ENCODE measurements at places on chromosomes 5 and 9. TPM values are rescaled to one million over a fixed set of nuclear protein-coding genes. Genes with fewer than 3 reads are reported as not detected.
A peak's percentile ranks its signal among the peaks of the same experiment; 100 is the strongest.

The TOR1B gene
- total RNA-seq: 44.2 TPM

- no peaks in the 10 kb centered on the region for H3K4me1 ChIP-seq
- no peak overlapping the region for H3K27ac ChIP-seq
- H3K36me3 ChIP-seq: no peaks in the 10 kb centered on the region
- H3K4me3 ChIP-seq: no peak overlapping the region
- H3K27me3 ChIP-seq: peaks cover 4% of the 10 kb centered on the region
Observed at GRCh38 chr5:153209016-153209415, 281.5 kb upstream of the GRIA1 start.

DNA sequence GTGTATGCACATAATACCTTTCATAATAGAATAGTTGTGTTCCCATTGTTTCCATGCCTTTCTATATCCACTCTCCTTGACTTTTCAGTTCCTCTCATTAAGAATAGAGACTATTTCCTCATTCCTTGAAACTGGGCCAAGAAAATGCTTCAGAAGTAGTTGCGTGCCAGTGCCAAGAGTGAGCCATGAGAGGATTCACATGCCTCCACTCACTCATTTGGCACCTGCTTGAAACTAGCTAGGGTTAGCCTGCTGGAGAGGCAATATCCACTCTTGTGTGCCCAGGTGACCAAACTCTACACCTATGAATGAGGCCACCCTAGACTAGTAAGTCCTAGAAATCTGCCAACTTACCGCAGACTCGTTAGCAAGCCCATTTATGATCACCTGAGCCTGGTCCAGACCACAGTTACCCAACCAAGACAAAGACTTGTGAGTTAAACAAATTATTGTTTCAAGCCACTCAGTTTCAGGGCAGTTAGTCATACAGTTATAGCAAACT is 276.3 kb downstream of the EPB41L4A start:
- H3K4me1 ChIP-seq: peaks cover 40% of the 10 kb centered on the region
- no peaks in the 10 kb centered on the region for H3K36me3 ChIP-seq
- no peak for DNase-seq
- H3K27me3 ChIP-seq: no peaks in the 10 kb centered on the region

GRCh38 chr5:151497391-151498002 is 50.1 kb downstream of the SLC36A1 start:
- no peak overlapping the region for H3K27ac ChIP-seq
- H3K4me3 ChIP-seq: no peak overlapping the region
- peaks cover 3% of the 10 kb centered on the region for H3K36me3 ChIP-seq
- H3K4me1 ChIP-seq: peaks cover 28% of the 10 kb centered on the region
- DNase-seq: no peak
- H3K27me3 ChIP-seq: no peaks in the 10 kb centered on the region

DNA sequence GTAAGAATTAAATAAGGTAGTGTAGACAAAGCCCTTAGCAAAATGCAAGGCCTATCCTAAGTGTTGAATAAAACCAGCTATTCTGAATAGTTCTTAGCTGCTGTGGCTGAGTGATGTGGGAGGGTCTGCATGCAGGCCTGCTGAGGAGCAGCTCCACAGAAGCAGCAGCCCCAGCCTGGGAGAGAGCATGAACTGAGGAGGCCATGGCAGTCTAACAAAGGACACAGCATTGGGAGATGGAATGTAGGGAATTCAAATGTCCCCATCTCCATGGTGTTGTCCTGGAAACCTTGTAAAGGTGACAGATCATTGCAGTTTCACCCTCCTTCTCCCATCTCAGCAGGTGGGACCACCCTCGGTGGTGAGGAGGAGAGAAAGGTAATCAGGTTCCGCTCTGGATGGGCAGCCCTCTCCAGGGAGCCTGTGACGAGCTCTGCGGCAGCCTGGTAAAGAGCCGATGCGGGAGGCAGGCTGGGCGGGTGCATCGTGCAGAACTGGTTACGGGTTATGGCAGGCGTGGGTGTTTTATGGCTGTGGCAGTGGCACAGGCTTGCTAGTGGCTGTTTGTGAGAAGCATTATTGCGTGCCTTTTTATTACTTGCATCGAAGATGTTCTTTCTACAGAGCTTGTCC is 199.9 kb upstream of the GLRA1 start:
- peaks cover 26% of the 10 kb centered on the region for H3K27me3 ChIP-seq
- H3K27ac ChIP-seq: no peak overlapping the region

DNA sequence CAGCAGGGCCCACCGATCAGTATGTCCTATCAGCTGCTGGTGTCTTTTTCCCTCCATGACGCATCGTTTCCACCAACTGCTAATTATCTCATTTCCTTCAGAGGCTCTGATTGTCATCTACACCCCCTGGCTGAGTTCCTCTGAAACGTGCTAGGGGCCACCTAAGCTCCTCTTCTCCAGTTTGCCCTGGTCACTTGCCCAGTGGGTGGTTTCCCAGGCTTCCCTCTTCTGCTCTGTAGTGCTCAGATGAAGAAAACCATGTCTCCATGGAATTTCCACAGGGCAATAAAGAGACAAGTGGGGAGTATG is 65.3 kb downstream of the TSTD2 start:
- peaks cover 12% of the 10 kb centered on the region for H3K4me1 ChIP-seq
- H3K27ac ChIP-seq: no peak overlapping the region
- peaks cover 22% of the 10 kb centered on the region for H3K27me3 ChIP-seq
- no peak for DNase-seq
- H3K4me3 ChIP-seq: no peak overlapping the region

DNA sequence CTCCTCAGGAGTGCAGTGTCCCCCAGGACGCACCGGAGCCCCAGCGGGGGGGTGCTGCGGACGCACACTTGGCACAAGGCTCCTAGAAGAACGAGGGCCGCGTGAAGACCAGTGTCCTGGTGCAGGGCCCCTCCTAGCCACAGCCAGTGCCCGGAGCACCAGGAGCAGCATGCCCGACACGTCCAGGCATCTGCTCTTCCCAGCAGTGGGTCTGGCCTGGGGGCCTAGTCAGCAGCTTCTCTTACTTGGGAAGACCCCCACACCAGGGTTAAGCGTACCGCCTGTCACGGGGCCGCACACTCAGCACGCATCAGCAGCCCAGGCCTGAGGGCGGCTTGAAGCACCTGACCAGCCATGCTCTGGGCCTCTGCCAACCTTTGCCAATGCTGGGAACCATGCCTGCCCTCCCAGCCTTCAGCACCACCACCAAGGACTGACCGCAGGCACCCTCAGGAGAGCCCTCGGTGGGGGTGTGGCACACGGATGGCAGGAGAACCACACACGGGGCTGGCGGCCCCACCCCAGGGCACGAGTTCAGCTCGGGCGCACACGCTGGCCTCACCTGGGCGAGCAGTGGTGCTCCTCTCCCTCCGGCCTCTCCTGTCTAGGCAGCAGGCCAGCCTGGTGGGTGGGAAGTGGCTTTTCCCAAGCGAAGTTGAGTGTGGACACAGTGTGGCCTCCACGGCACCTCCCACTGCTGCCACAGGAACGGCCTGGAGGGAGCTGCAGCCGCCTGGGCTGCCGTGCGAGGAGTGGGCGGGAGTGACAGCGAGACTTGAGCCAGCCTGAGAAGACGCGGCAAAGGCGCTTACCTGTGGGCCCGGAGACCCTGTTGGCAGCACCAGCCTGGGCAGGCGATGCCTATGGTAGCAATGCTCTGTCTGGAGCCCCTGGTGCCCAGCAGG is 12.0 kb upstream of the AJM1 start:
- no peaks in the 10 kb centered on the region for H3K36me3 ChIP-seq
- no peaks in the 10 kb centered on the region for H3K27me3 ChIP-seq
- no peaks in the 10 kb centered on the region for H3K4me1 ChIP-seq

GRCh38 chr5:62403411-62404250 is at the start of gene DIMT1:
DIMT1 (minus strand) TSS chr5:62403905; CDS start chr5:62403772, 133 bp downstream.
- peak within 1 kb of the TSS; percentile 82 for H3K4me3 ChIP-seq
- peak; percentile 98 for DNase-seq
- H3K27me3 ChIP-seq: no peaks in the 10 kb centered on the region
- peaks cover 2% of the 10 kb centered on the region for H3K36me3 ChIP-seq
- peak within 1 kb of the TSS; percentile 97 for H3K27ac ChIP-seq

The ARL14EPL gene
- not detected for total RNA-seq

DNA sequence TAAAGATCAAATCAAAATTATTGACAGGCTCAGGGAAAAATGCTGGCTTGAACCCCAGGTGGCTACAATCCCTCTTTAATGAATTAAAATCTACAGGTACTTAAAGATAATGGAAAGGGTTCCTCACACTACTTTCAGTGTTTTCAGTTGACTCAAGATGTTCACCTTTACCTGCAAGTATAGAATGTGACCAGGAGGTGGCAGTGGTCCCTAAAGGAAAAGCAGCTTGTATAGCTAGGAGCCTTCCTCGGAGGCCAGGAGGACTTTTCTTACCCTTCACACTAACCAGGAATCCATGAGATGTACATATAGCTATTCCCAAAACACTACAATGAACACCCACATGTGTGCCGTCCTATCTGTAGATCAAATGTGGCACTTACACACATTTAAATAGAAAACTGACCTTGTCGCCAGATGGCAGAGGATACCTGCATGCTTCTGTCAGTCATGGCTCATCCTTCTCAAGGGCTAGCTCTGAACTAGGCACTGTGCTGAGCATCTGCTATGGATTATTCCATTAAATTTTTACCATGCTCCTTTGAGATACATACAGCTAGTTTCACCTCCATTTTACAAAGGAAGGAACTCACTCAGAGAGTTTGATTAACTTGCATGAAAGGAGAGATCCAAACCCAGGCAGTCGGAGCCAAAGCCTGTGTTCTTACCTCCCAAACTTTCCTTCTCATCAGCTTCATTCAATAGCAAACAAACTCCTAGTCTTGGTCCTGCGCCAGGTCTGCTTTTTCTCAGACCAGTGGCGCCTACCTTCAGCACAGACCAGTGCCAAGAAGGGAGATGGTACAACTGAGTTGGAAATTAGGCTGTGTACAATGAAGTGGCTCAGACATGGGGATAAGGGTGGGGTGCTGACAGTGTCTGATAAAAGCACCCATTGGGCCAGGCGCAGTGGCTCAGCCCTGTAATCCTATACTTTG is 24.5 kb downstream of the C9orf152 start:
- peaks cover 12% of the 10 kb centered on the region for H3K4me1 ChIP-seq
- no peak overlapping the region for H3K4me3 ChIP-seq
- no peak for DNase-seq
- no peak overlapping the region for H3K27ac ChIP-seq
- no peaks in the 10 kb centered on the region for H3K27me3 ChIP-seq

- no peak for DNase-seq
- H3K36me3 ChIP-seq: peaks cover 1% of the 10 kb centered on the region
- peaks cover 2% of the 10 kb centered on the region for H3K27me3 ChIP-seq
- H3K4me3 ChIP-seq: no peak overlapping the region
- no peaks in the 10 kb centered on the region for H3K4me1 ChIP-seq
Observed at GRCh38 chr5:42426016-42426415, 2.8 kb downstream of the GHR start.

DNA sequence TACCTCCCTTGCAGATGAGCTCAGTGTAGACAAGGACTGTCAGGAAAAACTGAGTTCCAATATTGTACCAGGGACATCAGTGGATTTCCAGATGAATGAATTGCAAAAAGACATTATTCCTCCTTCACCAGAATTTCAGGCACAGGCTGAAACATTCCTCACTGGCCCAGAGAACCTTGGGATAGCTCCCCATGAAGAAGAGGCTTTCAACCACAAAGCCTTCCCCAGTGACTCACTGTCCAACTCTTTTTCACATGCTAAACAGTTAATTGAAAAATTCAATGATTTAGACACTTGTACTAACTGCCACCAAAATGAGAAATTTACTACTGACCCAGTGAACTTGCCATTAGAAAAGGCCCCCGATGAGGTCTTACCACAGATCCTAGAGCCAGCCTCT is 144.5 kb downstream of the UNC13B start:
- no peaks in the 10 kb centered on the region for H3K27me3 ChIP-seq
- peaks cover 15% of the 10 kb centered on the region for H3K36me3 ChIP-seq
- DNase-seq: no peak
- no peak overlapping the region for H3K4me3 ChIP-seq
- H3K4me1 ChIP-seq: no peaks in the 10 kb centered on the region

GRCh38 chr5:38809388-38810359 is 36.1 kb upstream of the OSMR start:
- H3K27me3 ChIP-seq: no peaks in the 10 kb centered on the region
- no peak overlapping the region for H3K4me3 ChIP-seq
- H3K4me1 ChIP-seq: peaks cover 25% of the 10 kb centered on the region
- H3K27ac ChIP-seq: no peak overlapping the region
- H3K36me3 ChIP-seq: no peaks in the 10 kb centered on the region

DNA sequence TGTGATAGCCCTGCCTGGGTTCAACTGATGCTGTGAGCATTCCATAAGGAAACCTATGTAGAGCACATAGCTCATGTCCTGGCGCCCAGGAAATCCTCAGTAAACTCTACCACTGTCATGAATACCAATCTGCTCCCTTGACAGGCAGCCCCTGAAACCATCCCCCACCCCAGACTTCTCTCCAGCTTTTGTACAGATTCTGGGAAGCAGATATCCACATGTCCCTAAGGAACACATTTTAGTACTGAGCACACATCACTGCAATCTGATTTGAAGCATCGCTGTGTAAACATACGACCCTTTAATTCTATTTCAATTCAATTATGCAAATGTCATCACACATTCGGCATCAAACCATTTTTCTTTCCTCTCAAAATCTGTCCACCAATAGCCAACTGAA is 89.5 kb upstream of the FSTL4 start:
- no peaks in the 10 kb centered on the region for H3K36me3 ChIP-seq
- no peak overlapping the region for H3K27ac ChIP-seq
- no peaks in the 10 kb centered on the region for H3K4me1 ChIP-seq
- no peak for DNase-seq
- no peak overlapping the region for H3K4me3 ChIP-seq

The OTP gene
- total RNA-seq: not detected

The CACNA1B gene
- total RNA-seq: 0.31 TPM

GRCh38 chr9:77149879-77150278 is 27.5 kb upstream of the VPS13A start:
- peaks cover 19% of the 10 kb centered on the region for H3K27me3 ChIP-seq
- no peak overlapping the region for H3K27ac ChIP-seq
- H3K4me3 ChIP-seq: no peak overlapping the region
- H3K4me1 ChIP-seq: no peaks in the 10 kb centered on the region
- H3K36me3 ChIP-seq: no peaks in the 10 kb centered on the region

- DNase-seq: no peak
- peaks cover 26% of the 10 kb centered on the region for H3K27me3 ChIP-seq
- no peak overlapping the region for H3K4me3 ChIP-seq
- no peaks in the 10 kb centered on the region for H3K36me3 ChIP-seq
- H3K4me1 ChIP-seq: no peaks in the 10 kb centered on the region
Observed at GRCh38 chr9:116907989-116908388, 220.9 kb downstream of the TRIM32 start.

GRCh38 chr9:39587844-39588499 is 232.5 kb downstream of the SPATA31A1 start:
- no peak overlapping the region for H3K27ac ChIP-seq
- no peak overlapping the region for H3K4me3 ChIP-seq
- H3K4me1 ChIP-seq: peaks cover 16% of the 10 kb centered on the region
- DNase-seq: no peak
- no peaks in the 10 kb centered on the region for H3K36me3 ChIP-seq

DNA sequence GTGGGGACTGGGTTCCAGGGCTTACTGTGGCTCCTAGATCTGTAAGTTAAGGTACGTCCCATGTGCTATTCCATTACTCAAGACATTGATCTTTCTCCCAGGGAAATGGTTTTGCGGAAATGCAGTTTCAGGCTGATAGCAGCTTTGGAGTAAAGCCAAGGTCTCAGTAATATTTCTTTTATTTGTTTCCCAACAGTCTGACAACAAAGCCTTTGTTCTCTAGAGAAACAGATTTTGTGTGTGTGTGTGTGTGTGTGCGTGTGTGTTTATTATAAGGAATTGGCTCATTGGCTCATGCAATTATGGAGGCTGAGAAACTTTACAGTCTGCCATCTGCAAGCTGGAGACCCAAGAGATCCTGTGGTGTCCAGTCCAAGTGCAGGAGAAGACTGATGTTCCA is 12.1 kb upstream of the POC5 start:
- no peaks in the 10 kb centered on the region for H3K4me1 ChIP-seq
- DNase-seq: no peak
- H3K27me3 ChIP-seq: peaks cover 6% of the 10 kb centered on the region
- no peaks in the 10 kb centered on the region for H3K36me3 ChIP-seq

The CCNI2 gene
- not detected for total RNA-seq
